ENCODE measurements at places on chromosomes 1 and 21.

- DNase-seq: no peak
Measured at GRCh38 chr1:203668401-203668800, 41.8 kb downstream of the ATP2B4 start.

DNA sequence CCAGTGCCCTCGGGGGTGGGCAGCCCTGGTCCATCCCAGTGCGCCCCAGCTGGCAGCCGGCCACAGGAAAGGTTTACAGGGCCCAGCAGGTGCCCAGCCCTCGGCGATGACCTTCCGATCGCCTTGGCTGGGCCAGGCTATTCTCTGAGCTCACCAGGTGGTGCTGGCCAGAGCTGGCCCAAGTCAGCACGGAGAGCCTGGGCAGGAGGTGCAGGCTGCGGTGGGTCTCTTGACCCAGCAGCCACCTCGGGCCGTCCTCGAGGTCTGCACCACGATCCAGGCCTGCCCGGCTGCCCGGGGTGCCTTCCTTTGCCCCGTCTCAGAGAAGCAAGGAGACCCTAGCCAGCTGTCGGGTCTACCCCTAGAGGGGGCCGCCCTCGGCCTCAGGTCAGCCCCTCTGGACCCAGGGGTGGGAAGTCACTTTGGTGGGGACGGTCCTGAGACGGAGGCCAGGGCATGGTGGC, 370 bp downstream of the PERM1 start:
- no peak for DNase-seq

DNA sequence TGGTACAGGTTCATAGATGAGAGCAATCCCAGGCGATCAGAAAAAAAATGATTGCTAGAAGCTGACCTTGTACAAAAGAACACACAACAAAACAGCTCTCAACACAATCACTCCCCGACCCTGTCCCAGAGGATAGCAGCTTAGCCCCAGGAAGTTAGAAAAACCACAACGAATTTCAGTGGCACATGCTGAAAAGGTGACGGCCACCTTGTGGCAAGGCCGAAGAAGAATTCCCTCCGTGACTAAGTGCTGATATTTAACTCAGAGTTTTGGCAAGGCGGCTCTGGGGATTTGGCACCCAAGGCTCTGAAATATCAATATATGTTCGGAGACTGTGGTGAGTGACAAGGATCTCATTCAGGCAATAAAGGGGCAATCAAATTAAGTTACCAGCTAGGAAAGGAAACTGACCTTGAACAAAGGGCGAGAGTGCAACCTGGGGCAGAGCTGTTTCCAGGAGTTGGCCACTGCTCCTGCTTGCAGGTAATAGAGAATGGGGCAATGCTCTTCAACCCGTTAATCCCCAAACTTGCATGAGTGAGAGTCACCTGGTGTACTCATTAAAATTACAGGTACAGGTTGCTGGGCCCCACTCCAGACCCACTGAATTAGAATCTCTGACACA, 96.2 kb downstream of the BEND5 start:
- no peak for DNase-seq

DNA sequence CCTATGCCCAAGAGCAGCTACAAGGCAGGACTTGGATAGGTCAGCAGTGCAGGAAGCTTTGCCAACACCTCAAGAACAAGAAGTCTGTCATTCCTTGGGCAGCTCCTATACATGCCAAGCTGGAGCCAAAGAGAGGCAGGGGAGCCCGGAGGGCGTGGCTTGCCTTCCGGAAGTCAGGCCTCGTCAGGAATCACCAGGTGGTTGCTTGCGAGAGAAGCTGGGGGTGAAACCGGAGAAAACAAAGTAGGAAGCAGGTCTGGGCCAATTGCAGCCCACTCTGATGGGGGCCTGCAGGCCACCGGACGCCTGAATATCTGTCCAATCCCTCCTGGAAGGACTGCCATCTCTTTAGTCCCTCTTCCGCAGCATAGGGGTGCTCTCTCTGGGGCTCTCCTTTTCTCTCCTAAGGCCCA, 794 bp upstream of the FAM76A start:
- no peak for DNase-seq

- no peak for DNase-seq
Measured at GRCh38 chr1:31872658-31873636, 57.1 kb upstream of the SPOCD1 start.

DNA sequence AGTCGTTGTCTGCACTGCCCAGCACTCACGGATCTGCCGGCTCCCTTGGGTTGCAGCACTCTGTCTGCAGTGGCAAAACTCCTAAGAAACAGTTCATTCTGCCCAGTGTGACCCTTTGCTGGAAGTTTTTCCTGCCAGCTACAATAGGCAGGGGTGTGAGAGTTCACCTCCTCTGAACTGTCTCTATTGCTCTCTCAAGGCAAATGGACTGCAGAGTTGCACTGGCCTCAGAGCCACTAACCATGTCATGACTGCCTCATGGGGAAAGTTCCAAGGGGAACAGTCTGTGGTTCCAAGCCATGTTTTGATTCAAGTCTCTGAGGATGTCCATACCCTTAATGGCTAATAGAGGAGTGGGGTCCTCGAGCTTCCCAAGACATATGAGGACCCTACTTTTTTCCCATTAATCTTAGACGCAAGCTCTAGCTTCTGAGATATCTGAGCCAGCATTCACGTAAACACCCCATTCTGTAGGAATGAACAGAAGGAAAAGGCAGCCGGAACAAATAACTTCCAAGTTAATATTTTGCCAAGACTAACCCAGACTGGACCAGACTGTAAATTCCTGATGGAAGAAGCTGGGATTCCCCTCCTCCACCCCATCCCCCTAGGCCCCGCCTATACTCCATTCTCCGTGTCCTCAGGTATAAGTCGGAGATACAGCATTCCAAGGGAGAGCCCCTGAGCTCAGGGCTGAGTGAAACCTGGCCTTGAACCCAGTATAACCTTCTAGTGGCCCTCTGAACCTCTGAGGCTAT, 93.8 kb upstream of the AKT3 start:
- DNase-seq: no peak

DNA sequence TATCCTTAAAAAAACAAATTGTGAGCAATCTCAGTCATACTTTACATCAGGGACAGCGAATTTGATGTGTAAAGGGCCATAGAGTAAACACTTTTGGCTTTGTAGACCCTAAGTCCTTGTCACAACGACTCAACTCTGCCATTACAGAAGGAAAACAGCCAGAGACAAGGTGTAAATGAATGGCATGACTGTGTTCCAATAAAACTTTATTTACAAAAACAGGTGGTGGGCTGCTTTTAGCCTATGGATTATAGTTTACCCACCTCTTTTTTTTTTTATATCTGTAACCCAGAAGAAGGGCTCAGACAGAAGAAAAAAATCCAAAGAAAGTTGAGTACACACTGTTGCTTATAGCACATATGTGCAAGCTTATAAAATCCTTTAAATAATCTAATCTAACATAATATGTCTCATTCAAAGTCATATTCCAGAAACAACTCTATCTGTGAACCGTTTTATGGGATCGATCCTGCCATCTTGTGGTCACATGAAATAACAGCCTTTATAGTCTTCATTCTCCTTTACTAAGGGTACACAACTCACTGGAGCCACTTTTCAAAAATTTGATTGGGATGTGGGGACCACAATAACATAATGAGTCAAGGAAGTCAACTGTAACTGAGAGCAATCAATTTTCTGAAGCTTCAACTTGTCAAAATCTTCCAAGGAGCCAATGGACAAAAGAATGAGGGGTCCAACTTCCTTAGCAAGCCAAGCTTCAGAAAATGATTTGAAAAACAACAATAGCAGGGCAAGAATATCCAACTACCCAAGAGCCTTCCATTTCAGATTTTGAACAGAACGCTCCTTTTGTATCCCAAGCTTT, 142.2 kb upstream of the KRTAP19-8 start:
- no peak for DNase-seq

DNA sequence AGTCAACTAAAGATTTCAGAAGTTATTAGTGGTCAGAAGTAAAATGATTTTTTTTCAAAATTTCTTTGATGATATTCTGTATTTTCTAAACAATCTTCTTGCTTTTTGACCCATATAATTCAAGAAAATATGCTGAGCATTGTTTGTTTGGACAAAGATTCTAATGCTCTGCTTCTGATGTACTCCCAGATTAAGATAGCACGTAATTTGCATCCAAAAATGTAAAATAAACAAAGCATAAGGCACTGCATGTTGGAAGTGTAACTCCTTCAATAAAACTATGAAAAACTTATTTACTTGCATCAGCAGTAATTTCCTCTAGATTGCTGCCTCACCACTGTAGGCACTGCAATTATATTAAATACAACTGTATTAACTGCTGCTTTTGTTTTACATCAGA, 1054.1 kb downstream of the TTLL7 start:
- DNase-seq: no peak

GRCh38 chr1:175369696-175370095, 177.1 kb upstream of the KIAA0040 start:
- DNase-seq: no peak

DNA sequence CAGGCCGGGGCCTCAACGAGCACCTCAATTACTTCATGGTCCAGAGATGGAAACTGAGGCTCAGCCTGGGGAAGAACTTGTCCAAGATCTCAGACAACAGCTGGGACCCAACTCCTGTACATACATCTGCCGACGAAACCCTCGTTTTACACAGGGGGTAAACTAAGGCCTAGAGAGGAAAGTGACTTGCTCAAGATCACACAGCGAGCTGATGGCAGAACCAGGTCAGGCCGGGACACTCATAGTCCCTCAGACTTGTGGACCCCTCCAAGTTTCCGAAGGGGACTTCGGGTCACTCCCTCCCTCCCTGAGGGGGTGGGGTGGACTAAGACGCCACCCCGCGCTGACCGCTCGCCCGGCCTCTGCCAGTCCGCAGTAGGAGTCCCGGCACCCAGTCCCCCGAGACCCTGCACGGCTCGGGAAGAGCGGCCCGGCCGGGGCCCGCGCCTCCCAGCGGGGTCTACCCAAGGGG, 430 bp downstream of the WASF2 start:
- no peak for DNase-seq

DNA sequence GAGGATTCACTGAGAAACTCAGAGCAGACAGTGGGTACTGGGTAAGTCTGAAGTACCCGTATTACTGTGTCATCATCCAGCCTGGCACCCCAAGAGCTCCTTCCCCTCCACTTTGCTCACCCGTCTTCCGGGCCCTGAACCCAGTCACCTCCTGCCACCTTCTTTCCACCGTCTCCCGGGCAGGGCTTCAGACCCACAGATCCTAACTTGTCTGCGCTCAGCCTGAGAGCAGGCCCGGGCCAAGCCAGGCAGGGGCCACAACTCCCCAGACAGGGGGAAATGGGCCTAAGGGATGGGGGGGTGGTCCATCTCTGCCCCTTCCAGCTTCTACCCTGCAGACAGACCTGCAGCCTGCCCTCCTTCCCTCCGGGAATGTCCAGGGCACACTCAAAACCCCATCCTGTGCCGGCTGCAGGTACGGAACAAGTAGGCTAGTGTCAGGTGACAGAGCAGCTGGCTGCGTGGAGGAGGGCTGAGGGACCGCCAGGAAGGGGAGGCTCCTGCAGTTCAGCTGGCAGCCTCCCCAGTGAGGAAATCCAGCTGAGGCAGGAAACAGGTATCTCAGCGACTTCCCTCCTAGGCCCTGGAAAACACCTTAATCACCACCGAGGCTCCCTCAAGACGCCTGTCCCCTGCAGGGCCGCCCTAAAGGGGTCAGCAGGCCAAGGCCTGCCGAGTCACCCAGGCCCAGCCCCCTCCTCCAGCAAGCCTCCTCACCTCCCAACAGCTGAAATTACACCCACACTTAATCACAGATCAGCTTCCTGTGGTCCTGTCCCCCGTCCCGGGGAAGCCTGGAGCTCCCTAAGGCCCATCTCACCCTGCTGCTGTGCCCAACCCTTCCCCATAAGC, 3.5 kb downstream of the HSPG2 start:
- no peak for DNase-seq

DNA sequence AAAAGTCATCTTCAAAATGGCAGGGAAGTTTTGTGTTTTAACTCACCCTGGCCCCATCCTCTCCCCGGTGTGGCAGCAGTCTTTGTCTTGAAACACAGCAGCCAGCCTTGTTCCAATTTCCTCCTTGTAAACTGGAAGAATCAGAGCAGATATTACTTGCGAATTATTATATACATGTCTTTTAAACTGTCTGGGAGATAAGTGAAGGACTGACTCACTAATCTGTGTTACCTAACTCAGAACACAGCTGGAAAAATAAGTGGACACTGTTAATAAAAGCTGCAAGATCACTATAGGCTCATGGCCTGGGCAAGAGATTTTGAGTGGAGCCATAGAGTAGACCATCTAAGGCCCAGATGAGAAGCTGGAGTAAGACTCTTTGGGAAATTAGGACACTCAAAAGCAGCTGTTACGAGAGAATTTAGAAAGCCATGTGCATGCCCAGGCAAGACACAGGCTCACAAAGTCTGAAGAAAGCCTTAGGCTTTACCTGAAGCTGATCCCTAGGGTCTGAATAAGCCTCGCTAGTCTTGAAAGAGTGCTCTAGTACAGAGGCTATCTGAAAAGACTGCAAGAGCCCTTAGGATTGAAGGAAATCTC, 233.0 kb upstream of the RAB4A start:
- DNase-seq: no peak

GRCh38 chr1:204301171-204301957, 58.4 kb downstream of the PLEKHA6 start:
- no peak for DNase-seq
